Stimulated activated CD8-positive, alpha-beta memory T cell treated with anti-CD3 and anti-CD28 coated beads, Interleukin-7, amount 100 ng/mL, for 1 hour (primary cell): ENCODE measurements at places on chromosomes 7 and 10.
A peak's percentile ranks its signal among the peaks of the same experiment; 100 is the strongest.

GRCh38 chr10:129969184-129969910 is 5.3 kb upstream of the EBF3 start:
- DNase-seq, result no peak

- DNase-seq, result no peak
Observed at GRCh38 chr10:68301790-68302502, 29.9 kb upstream of the HNRNPH3 start.

DNA sequence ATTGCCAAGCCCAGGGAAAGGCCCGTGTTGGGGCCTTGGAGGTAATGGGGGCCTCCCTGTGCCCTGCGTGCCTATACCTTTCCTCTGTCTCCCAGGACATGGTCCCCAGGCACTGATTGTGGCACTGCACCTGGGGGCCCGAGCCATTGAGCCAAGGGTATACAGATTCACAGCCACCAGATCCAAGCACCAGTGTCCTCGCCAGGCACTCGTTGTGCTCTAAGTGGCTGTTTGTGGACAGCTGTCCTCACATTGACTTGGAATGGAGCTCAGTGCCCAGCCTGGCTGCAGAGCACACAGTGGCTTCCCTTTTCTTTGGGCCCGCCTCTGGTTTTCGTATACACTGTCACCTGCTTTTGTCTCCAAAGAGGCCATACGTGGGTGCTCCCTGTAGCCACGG is 72.0 kb upstream of the BTBD16 start:
- DNase-seq, result no peak

DNA sequence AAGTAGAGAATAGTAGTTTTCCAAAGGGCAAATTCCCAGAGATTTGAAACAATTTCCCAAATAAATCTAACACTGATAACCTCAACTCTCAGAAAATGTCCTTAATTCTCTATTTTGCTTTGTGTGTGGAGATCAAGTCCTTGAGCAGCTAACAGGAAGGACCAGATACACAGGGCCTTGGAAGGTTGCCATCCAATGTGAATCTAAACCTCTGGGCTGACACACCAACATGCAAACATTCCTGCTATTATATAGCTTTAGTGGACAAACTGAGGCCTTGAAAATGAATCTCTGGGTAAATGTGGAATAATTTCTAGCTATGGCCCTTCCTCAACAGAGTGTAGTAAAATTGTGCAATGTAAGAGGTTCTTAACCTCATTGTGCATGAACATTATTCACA is 44.1 kb upstream of the PARD3 start:
- no peak for DNase-seq

DNA sequence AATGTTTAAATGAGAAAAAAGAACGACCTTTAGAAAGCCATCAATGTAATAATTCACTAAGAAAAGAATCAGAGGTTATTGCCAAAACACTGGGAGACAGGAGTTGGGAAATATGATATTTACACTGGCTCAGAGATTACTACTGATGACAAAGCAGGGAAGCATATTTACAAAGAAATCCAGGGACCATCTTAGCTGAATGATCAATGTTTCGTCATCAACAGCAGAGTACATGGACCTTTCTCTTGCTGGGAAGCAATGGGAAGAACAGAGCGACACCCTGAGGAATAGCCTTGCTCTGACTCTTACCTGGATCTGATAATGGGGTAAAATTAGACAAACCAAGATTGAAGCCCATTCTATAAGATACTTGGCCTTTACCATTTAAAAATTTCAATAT is 1293.5 kb downstream of the XPNPEP1 start:
- no peak for DNase-seq

- DNase-seq, result no peak
Observed at GRCh38 chr10:111131168-111131799, 54.5 kb downstream of the ADRA2A start.

GRCh38 chr7:96033009-96033598 is 260.8 kb downstream of the DYNC1I1 start:
- DNase-seq, result no peak

DNA sequence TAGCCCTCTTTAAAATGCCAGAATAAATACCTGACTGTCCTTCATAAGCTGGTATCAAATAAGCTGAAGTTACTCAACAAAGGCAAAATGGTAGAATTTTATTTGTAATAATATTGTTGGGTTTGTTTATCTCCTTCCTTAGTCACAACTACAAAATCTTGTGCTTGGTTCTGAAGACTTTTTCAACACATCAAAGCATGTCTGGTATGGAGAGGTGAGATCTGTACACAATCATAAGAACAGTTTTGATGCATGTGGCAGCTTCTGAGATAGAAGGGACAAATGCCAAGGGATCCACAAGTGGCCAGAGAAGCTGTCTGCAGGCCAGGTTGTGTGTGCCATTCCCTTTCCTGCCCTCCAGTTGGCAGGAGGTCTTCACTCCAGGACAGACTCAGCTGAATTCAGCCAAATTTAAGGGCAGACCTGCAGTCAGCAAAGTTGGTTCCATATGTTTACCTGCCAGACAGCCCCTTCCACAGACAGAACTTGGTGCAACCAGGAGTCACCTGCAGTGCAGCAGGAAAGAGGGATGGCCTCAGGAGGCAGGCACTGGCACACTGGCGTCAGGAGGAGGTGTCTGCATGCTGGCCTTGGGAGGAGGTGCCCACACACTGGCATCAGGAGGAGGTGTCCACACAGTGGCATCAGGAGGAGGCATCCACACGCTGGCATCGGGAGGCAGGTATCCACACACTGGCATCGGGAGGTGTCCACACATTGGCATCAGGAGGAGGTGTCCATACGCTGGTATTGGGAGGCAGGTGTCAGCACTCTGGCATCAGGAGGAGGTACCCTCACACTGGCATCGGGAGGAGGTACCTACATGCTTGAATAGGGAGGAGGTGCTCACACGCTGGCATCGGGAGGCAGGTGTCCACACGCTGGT is 93.1 kb upstream of the IKZF1 start:
- no peak for DNase-seq

GRCh38 chr7:6168477-6168868 is 104.0 kb downstream of the CYTH3 start:
- no peak for DNase-seq

DNA sequence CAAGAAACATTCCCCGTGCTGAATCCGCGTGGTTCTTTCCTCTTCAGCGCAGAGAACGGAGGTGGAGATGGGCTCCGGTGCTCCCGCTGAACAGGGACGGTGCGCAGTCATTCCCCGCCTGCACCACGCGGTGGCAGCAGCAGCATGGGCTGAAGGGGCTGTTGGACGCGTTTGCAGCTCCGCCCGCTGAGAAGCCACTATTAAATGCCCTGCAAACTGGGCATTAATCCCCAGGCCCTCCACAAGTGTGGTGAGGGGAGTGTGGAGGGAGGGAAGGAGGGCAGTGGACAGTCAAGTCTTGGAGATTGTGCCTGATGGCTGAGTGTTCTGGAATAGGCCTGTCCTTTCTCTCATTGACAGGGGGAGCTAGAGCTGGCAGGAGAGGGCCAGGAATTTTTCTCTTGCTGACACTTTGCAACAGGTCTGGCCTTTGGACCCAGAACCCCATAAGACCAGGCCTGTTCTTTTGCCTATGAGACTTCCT is 240.2 kb upstream of the INHBA start:
- peak; percentile 27 for DNase-seq

GRCh38 chr10:123926401-123927264 is 35.0 kb upstream of the CPXM2 start:
- DNase-seq, result no peak

GRCh38 chr10:111373696-111374095 is 296.9 kb downstream of the ADRA2A start:
- DNase-seq, result no peak

GRCh38 chr10:114009281-114009996 is 34.2 kb upstream of the ADRB1 start:
- DNase-seq, result no peak

GRCh38 chr7:93117327-93117726 is 452 bp downstream of the SAMD9 start:
- DNase-seq, result no peak

- no peak for DNase-seq
Observed at GRCh38 chr10:21827308-21827707, 176.2 kb downstream of the DNAJC1 start.
